ENCODE measurements at places on chromosomes 7 and 10.

- DNase-seq, result no peak
Observed at GRCh38 chr10:96378741-96379140, 19.9 kb upstream of the OPALIN start.

GRCh38 chr7:50621206-50621605 is 56.0 kb upstream of the DDC start:
- DNase-seq, result no peak

DNA sequence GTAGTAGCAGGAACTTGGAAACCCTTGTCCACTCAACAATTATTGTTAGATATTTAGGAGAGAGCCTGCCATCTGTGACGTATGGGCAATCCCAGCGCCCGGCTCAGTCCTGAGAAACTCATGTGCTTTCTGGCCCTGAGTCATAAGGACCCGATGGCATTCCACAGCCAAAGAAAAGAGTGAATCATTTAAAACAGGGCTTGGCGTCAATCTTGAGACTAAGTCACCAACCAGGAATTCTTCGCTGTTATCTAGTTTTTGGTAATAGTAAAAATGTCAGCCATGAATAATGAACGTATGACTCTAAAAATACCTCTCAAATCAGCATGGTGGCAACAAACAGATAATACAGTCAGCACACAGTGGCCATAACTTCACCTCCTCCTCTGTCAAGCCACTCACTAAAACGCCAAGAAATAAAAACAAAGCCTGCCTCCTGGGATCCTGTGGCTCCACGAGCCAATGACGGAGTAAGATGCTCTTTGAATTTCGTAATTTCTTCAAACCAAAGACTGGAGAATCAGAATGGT is 140.8 kb downstream of the ADAM12 start:
- DNase-seq, result peak; percentile 100

- no peak for DNase-seq
Observed at GRCh38 chr7:92043637-92044036, 90.6 kb downstream of the CYP51A1 start.

DNA sequence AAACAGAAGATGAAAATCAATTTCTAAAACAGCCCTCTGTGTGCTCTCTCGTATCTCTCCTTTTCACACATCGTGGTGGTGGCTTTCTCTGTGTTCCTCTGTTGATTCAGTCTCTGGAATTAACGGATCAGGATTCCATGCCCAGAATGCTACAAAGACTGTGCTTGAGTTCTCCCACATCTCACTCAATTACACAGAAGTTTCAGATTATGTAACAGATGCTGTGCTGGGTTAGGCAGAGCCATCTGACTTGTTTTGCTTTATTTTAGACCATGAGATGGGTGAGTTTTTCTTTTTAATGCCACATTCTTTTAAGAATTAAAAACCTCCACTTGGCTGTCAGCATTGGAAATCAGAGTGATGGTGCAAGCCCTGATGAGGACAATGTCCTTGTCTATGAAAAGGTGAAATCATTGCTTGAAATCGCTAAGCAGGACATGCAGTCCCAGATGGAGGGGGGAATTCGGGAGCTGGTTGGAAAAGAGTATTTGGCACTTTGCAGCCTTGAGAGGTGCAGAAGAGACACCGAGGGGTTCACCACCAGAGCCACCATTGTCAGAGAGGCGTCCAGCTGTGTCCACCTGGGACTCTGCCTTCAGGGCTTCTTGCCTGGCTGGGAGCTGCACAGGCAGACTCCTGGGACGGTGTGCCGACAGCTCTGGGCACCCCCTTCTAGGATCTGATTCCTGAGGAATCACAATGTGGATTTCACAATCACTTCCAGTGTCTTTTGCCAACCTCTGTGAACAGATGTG is 80.4 kb downstream of the EGFR start:
- DNase-seq, result no peak

DNA sequence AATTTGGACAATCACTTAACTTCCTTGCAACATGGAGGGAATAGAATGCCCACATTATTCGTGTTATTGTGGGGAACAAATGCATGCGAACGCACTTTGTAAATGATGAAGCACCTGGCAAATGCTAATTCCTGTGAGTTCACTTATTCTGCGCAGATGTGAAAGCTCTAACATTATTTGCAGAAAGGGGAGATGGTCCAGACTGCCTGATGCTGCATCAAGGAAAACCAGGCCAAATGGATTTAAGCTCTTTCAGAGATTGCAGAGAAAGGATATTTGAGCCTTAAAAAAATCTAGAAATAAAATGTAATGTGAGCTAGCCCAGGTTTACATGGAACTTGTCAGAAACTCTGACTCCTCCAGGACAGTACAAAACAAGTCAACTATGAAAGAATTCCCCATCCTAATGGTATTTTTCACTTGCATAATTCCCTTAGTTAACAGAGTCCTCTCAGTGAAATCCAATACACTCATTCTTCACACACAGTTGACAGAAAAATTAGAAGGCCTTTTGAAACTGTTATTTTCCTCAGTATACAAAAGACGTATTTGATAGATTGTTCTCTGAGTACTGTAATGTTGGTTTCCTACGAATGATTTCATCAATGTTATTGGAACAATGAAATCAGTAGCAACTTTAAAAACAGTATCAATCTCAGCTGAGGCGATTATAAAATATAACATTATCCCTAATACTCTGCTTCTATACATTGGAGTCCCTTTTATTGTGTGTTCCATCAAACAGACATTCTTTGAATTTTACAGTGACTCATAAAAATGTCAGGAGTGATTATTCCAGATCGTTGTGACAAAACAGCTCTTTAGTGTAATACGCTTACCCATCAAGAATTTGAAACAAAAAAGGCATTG is 136.3 kb upstream of the ANK3 start:
- no peak for DNase-seq
